Erythroblast (primary cell): ENCODE measurements at places on chromosomes 6 and 20.

DNA sequence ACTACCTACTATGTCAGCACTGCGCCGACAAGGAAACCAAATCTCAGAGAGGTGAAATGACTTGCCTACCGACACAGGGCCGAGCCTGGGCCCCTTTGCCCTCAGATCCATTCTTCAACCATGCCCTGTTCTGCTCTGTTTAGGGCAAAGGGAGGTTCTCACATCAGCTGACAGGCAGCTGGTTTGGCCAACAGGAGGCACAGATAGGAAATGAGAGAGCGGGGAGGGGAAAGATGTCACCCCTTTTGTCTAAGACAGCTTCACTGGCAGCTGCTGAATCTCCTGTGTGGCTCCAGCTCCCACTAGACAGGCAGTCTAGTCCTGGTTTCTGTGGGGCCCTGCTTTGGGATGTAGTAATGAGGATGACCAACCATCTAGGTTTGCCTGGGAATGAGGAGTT is 158.7 kb downstream of the TMEM200A start:
- DNase-seq, result no peak

DNA sequence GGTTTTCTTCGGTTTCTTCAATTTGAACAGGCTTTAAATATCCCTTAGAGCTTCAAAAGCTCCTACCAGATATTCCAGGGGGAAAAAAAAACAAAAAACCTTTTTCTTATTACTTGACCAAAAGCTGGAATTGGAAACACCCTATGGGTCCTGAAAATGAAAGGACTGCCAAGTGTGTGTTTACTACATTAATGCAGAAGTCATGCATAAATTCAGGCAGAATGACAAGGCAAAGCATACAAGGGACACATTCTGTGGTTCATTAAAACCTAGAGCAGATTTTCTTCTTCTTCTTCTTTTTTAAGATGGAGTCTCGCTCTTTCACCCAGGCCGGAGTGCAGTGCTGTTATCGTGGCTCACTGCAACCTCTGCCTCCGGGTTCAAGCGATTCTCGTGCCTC is 119.1 kb downstream of the GMDS start:
- DNase-seq, result peak; percentile 18

DNA sequence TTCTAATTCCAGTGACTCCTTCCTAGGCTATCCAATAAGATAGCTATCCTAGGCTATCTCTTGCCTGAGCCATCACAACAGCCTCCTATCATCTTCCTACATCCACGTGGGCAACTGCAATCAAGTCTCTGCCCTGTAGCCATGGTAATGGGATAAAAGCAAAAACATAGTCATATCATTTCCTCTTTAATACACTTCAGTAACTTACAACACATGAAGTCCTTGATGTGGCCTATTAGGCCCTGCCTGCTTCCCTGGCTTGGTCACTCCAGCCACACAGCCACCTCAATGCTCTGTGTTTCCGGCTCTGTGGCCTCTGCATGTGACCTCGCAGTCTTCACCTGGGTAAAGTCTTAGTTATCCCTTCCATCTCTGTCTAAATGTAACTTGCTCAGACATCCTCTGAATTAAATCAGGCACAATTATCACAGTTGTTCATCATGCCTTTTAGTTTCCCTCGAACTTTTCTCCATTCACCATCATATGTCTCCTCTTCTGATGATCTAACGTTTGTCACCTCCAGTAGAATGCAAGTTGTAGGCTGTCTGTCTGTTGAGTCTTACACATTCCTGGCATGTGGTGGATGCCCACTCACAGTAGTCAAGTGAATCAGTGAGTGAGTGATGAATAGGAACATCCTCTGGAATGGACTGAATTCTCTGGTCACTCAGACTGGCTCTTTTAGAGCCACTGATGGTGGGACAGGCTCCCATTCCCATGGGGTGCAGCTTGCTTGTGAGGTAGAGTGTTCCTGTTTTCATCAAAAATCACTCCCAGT is 229.4 kb downstream of the TBC1D7 start:
- no peak for DNase-seq

GRCh38 chr6:85401186-85402021 is 48.5 kb upstream of the NT5E start:
- DNase-seq, result no peak

- peak; percentile 92 for DNase-seq
Observed at GRCh38 chr20:32752458-32753250, 9.4 kb upstream of the COMMD7 start.
